ENCODE measurements at places on chromosomes 1 and 21. TPM values are rescaled to one million over a fixed set of nuclear protein-coding genes. Genes with fewer than 3 reads are reported as not detected.

GRCh38 chr1:50135716-50136115, 27.0 kb downstream of the ELAVL4 start:
- no peak for DNase-seq

Gene GUCA2B
- total RNA-seq, result not detected

DNA sequence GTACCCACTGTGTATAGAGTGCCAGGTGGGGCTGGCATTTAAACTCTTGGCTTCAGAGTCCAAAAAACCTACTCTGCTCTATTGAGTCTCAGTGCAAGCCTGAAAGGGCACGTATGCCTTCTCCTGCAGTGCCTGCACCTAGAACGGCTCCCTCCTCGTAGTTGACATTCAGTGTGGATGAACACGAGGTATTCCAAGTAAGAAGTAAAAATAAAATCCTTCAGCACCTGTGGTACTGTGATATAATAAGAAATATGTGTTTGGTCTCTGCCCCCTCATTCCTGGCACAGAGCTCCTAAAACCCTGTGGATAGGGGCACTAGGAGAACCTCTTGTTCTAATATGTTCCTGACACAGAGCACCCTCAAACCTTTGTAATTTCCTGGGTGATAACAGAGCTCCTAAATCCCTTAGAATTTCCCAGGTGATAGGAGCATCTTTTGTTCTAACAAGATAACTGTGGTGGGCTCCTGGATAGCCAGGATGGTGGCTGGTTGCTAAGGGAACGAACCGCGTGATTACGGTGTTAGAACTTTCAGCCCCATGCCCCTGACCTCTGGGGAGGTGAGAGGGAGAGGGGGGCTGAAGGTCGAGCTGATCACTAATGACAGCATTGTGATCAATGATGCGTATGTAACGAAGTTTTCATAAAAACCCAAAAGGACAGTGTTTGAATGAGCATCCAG, 16.8 kb downstream of the UCK2 start:
- no peak for DNase-seq

Gene LDLRAD2
- 0.07 TPM for total RNA-seq

Gene VSIG8
- total RNA-seq, result not detected

Gene FAM167B
- 0.38 TPM for total RNA-seq

GRCh38 chr1:184634296-184634695, 120.4 kb downstream of the EDEM3 start:
- no peak for DNase-seq

Gene SPRR3
- not detected for total RNA-seq

GRCh38 chr1:202210385-202210784, 16.8 kb downstream of the LGR6 start:
- DNase-seq, result no peak

- no peak for DNase-seq
Measured at GRCh38 chr1:152968248-152968647, 2.2 kb upstream of the SPRR4 start.
